ENCODE measurements at places on chromosomes 5 and 9. TPM values are rescaled to one million over a fixed set of nuclear protein-coding genes. Genes with fewer than 3 reads are reported as not detected.

The SMIM3 gene
- polyA plus RNA-seq: 26.3 TPM

The ANGPTL2 gene
- 15.3 TPM for polyA plus RNA-seq

The MEIKIN gene
- polyA plus RNA-seq: not detected

The SLU7 gene
- polyA plus RNA-seq: 62.4 TPM

The DPH7 gene
- polyA plus RNA-seq: 67.0 TPM

The RORB gene
- polyA plus RNA-seq: 0.21 TPM

The TRIM7 gene
- 0.68 TPM for polyA plus RNA-seq

The IL5 gene
- 0.51 TPM for polyA plus RNA-seq
